AG04449 (cell line): ENCODE measurements at places on chromosomes 2 and 18.

GRCh38 chr2:105515581-105516415 lies 116.9 kb upstream of the FHL2 start:
- no peak for DNase-seq

DNA sequence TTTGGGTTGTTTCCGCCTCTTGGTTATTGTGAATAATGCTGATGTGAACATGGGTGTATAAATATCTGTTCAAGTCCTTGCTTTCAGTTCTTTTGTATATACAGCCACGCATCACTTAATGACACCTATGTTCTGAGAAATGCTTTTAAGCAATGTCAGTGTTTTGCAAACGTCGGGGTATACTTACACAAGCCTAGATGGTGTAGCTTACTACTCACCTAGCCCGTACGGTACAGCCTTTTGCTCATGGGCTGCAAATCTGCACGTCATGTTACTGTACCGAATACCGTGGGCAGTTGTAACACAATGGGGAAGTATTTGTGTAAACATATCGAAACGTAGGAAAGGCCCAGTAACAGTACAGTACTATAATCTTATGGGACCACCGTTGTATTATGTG lies 12.4 kb downstream of the RALB start:
- DNase-seq = no peak

GRCh38 chr2:64504774-64505720 lies 19.1 kb upstream of the AFTPH start:
- no peak for DNase-seq

DNA sequence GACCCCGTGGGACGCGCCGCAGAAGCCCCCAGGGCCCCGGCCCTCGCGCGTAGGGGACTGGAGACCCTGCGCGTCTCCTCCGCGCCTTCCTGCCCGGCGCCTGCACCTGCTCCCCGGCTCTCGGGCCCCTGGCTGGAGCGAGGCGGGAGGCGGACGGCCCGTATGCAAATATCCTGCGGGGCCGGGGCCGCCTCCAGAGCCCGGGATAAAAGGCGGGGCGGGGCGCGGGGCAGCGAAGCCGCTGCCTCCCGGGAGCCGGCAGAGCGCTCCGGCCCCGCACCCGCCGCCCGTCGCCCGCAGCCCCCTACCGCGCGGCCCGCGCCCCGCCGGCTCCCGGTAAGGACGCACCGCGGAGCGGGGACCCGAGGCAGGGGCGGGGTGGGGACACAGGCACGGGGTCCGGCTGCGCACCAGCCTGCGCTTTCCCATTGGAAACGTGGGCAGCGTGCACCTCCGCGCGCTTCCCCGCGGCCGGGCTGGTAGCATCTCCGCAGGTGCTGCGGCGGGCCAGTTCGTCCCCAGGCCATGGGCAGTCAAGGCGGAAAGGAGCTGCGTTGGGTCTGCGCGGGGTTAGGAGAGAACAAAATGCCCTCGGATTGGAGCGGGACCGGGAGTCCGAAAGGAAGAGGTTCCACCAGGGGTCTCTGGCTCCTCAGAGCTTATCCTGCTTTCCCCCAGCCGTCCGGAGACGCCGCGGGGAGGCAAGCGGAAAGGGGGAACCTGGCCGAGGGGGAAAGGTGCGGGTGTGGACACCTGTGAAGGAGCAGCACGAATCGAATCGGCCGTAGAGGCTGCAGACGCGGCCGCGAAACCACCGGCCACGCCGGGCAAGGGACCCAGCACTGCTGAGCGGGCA lies at the start of gene ATP6V1C2:
Gene ATP6V1C2, plus strand, starts transcription at position 235 of the 856 bp plus-strand sequence. CDS start 1,220 bp downstream, outside the sequence.
- DNase-seq = no peak

- no peak for DNase-seq
Observed at GRCh38 chr18:3008541-3008940, 4.4 kb downstream of the LPIN2 start.

DNA sequence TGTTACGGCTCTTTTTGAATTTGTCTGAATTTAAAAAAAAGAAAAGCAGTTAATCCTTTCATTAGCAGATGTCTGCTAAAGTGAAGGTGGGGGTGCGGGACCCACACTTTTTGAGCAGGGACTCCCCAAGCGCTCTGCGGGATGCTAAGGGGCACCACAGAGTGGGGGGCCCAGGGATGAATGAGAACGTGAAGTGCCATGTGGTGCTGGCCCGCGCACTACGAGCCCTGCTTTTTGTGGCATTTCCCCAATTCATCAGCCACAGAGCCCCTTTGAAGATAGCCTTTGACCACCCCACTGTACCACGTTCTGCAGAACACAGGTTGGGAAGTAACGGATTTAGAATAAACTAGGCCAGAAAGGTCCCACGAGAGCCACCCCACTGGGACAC lies 28.6 kb downstream of the HS1BP3 start:
- DNase-seq = no peak

GRCh38 chr18:57062844-57063243 lies 84.0 kb upstream of the BOD1L2 start:
- no peak for DNase-seq

DNA sequence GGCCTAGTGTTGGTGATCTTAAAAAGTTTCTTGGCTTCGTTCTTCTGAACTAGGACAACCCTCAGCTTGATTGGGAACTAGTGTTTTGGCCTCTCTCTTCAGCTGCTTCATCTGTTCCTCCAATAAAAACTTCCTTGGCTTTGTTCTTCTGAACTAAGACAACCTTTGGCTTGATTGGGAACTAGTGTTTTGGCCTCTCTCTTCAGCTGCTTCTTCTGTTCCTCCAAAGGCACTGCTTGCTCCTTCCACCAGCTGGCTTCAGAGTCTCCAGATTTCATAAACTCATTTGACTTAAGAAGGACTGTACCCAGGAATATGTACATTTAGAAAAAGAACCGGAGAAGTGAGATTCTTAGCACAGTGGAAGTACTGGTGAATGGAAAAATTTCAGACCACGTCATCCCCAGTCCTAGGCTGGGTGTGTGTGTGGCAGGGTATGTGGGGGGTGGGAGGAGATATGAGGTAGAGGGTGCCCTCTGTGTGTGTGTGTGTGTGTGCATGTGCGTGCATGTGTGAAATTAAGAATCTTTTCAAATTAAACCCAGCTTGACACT lies 20.4 kb downstream of the IL1R2 start:
- DNase-seq = no peak

DNA sequence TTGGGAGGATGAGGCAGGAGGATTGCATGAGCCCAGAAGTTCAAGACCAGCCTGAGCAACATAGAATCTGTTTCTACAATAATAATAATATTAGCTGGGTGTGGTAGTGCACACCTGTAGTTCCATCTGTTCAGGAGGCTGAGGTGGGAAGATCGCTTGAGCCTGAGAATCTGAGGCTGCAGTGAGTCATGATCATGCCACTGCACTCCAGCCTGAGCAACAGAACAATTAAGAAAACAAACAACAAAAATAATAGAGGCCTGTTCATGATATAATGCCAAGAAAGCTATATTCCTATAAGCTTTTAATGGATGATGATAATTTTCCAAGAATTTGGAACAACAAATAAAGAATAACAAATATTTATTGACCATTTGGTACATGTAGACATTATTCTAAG lies 6.9 kb upstream of the CCBE1 start:
- no peak for DNase-seq

DNA sequence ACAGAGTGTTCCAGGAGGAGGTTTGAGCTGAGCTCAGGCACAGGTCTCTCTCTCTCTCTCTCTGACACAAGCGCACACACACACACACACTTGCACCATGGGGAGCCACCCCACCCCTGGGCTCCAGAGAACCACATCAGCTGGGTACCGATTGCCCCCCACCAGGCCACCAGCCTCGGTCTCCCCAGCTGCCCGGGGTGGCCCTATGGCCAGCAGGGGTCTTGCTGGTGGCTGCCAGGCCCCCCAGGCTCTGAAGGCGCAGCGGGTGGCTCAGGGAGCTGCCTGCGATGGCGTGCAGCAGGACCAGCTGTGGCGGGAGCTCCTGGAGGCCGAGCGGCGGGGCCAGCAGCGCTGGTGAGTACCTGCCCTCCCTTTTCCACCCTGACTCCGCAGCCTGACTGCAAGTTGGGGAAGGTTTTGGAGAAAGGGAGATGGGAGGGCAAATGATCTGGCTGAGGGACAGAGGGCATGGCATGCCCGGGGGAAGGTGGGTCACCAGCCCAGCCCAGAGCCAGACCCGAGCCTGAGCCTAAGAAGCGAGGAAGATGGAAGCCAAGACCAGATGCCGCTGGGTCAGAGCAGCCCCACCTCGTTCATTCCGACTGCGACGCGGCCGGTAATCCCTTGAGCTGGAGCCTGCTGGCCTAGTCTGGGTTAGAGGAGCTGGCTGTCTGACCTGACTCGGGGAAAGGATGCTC lies 21.9 kb upstream of the SLC66A3 start:
- no peak for DNase-seq

DNA sequence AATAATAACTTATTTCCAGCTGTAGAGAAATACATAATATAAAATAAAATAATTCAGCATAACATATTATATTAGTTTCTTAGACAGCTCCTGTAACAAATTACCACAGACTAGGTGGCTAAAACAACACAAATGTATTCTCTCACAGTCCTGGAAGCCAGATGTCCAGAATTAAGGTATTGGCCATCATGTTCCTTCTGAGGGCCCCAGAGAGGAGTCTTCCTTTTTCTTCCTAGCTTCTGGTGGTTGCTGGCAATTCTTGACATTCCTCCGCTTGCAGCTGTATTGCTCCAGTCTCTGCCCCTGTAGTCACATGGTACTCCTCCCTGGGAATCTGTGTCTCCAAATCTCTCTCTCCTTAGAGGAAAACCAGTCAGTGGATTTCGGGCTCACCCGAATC lies 146.8 kb downstream of the RBM43 start:
- no peak for DNase-seq

DNA sequence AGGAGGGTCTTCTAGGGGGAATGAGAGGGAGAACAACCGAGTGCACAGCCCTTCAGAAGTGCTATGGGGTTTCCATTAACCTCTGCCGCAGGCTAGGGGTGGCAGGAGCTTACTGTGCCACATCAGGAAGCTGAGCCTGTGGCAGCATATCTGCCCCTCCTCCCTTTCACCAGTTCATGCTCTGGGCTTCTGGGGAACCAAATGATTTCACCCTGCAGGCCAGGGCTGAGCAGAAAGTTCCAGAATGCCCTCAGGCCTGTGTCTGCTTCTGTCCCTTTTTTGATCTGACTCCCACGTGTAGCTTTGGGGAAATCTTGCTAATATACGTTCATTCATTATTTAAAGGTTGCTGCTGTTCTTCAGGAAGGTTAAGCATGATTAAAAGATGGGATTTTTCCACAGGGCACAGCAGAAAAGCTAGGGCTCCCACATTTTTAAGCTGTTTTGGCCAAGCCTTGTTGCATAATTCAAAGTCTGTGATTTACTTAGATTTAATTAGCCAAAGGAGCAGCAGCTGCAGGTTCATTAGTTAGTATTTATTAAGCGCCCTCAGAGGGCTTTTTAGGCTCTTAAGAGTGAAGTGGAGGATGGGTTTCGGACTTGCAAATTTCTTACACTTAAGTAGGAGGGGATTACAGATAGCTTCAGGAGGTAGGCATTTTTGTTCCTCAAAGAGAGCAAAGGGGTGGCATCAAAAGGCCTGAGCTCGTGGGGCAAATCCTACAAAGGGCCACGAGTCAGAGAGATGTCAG lies 10.2 kb downstream of the TMEM247 start:
- DNase-seq = no peak
